ENCODE measurements at places on chromosomes 2 and 18.

DNA sequence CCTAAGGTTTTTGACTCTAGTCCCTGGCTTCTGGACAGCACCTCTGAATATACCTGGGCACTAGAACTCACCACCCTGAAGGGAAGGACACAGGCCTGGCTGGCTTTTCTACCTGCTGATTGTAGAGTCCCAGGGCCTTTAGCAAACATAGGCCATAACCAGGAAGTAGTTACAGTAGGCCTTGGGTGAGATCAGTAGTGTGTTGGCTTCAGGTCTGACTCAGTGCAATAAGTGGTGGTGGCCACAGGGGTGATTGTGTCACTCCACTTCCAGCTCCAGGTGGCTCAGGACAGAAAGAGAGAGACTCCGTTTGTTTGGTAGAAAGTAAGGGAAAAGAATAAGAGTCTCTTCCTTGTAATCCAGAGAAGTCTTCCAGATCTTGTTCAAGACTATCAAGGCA lies 101.7 kb upstream of the LGALSL start:
- no peak for DNase-seq

DNA sequence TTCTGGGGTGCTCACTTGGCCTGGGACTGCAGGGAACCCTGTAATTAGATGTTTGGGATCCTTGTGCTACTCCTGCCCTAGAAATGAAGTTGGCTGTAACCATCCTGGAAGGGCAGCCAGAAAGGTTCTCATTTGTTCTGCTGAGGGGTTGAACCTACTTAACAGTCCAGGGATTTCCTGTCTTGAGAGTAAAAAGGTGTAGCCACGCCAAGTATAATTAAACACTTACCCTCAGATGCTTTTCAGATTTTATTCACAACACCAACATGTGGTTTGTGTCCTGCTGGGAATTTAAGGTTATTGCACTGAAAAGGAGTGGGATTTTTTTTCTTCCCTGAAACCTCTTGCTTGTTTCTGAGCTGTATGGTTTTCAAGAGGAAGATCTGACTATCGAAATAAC lies 222.4 kb upstream of the APCDD1 start:
- no peak for DNase-seq

GRCh38 chr18:12015416-12016062 lies 34.2 kb downstream of the IMPA2 start:
- no peak for DNase-seq

DNA sequence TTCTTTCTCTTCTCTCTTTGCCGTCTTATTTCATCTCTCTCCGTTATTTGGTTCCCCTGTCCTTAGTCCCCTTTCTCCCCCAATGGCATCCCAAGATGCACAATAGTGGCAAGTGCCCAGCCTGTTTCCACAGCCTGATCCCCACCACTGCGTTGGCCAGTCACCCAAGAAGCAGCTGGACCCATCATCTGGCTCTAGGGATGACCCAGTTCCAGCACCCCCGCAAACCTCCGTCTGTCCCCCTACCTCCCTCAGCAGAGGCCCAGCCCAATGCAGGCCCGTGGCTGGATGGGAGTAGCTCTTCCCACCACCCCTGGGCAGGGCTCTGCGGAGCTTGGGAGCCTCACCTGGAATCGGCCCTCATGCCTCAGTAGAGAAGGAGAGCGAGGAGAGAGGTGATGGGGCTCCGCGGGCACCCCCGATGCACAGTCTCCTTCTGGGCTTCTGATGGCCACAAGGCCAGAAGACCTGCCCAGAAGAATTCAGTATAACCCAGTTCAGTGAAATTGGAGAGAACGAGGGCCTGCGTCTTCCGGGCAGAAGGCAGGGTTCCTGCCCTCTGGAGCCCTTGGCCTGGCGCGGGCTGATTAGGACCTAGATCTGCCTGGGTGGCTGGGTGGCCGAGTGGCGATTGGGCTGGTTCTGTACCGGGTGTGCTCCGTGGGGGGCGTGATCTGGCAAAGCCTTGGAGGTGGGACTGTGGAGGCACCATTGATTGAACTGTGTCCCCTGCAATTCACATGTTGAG lies 50.9 kb downstream of the RRM2 start:
- no peak for DNase-seq

GRCh38 chr2:197124639-197125390 lies 185.8 kb downstream of the ANKRD44 start:
- no peak for DNase-seq

DNA sequence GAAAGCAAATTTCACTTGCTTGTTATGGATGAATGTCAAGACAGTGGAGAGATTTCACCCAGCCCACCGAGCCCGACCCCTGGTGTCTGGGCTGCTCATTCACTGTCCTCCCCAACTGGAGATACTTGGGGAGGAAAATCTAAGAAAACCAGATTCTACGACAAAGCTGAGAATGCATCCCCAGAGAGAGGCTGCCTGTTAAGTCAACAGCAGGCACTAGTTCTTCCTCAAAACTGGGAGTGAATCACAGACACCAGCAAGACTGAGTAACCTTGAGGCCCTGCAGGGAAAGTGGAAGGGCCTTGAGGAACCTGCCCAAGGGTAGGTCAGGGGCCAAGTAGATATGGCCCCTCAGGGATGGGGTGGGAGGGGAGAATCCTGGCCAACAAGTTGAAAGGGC lies 34.2 kb upstream of the MLPH start:
- DNase-seq, result no peak

DNA sequence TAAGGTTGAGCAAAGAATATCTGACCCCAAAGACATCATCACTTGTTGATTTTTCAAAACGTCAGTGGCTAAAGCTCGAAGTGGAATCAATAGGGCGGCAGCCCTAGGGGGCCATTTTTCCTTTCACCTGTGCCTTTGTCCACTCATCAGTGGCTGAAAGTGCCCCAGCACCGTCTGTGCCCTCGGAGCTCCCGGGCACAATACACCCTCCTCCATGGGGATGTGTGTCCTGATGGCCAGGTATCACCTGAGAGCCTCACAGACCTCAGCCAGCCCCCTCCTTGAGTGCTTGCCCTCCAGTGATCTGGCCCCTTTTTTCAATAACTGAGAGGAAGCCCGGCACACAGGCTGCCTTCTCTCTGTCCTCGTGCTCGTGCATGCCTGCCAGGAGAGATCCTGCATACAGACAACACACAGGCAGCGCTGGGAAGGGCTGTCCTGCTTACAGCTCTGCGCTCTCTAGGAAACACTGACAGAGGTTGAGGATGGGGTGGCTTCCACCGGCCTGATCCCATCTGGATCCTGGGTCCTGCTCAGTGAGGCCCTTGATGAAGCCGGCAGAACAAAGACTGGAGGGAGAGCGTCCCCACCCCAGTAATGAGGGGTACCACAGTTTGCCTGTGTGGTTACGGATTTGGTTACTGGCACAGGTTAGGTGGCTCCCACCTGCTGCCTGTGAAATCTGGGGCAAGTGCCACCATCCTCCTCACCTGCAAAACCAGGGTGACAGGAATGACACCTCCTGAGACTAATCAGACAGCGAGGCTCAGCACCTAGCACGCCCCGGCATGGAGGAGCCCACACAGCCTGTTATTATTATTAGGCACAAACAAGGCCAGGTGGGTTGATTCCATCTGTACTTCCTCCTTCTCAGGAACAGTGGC lies 197.5 kb upstream of the RAB6C start:
- no peak for DNase-seq

GRCh38 chr2:199230091-199230490 lies 227.6 kb downstream of the SATB2 start:
- no peak for DNase-seq

- DNase-seq, result no peak
Measured at GRCh38 chr2:48733067-48733503, 22.4 kb downstream of the LHCGR start.

Data from stimulated activated naive CD8-positive, alpha-beta T cell treated with anti-CD3 and anti-CD28 coated beads, Interleukin-15, amount 100 ng/mL, for 72 hours (primary cell).